ENCODE measurements at places on chromosomes 13 and 19. TPM values are rescaled to one million over a fixed set of nuclear protein-coding genes. Genes with fewer than 3 reads are reported as not detected.

DNA sequence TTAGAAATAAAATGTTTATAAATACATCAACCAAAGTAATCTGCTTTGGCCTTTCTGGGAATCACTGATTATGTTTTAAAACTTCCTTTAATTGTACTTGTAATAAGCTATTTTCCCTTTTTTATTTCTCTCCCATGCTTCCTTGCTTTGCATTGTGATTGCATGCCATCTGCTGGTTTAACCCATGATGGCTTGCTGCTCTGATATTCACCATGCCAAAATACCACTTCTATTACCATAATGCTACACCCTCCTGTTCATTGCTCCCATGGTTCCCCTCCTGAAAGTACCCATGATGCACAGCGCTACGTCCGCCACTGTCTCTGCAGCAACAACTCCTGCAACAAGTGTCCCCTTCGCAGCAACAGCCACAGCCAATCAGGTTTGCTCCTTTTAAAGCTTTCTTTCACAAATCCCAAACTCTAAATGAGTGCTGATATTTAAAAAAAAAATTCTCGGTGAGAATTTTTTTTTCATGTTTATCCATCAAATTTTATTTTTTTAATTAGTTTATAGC, 67.7 kb upstream of the RAP2A start:
- no peak for DNase-seq

DNA sequence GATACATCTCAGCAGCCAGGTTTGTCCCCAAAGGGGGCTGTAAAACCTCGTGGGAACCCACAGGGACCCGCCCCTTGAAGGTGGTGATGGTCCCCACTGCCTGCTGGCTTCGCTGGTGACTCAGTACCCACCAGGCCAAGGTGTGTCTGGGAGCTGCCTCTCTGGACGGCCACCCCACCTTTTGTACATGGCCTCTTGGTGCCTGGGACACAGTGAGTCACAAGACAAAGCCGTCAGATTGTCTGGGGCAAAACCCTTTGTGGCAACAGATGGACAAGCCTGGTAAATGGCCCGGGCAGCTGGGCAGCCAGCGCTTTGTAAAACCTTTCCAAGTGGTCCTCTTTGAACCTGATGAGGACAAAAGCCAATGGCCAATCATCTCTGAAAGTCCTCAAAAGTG, 27.9 kb upstream of the KLF2 start:
- DNase-seq, result no peak

DNA sequence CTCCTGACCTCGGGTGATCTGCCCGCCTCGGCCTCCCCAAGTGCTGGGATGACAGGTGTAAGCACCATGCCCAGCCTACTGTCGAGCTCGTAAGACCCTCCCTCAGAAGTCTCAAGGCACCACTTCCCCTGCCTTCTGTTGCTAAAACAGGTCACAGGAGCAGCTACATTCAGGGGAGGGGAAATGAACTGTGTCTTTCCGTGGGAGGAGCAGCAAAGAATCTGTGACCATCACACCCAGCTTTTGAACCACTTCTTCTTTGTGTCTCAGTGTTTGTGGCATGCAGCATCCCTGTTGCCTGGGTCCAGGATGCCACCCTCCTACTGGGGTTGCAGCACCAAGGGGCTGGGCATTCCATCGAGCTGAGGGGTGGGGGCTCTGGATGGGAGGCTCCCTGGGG, 7.7 kb upstream of the CSNK1G2 start:
- no peak for DNase-seq

- no peak for DNase-seq
Measured at GRCh38 chr19:41307954-41308449, 2.0 kb upstream of the CCDC97 start.

GRCh38 chr19:47390533-47391488, 28.5 kb downstream of the MEIS3 start:
- no peak for DNase-seq

GRCh38 chr13:94033098-94033497, 446.4 kb downstream of the DCT start:
- no peak for DNase-seq

DNA sequence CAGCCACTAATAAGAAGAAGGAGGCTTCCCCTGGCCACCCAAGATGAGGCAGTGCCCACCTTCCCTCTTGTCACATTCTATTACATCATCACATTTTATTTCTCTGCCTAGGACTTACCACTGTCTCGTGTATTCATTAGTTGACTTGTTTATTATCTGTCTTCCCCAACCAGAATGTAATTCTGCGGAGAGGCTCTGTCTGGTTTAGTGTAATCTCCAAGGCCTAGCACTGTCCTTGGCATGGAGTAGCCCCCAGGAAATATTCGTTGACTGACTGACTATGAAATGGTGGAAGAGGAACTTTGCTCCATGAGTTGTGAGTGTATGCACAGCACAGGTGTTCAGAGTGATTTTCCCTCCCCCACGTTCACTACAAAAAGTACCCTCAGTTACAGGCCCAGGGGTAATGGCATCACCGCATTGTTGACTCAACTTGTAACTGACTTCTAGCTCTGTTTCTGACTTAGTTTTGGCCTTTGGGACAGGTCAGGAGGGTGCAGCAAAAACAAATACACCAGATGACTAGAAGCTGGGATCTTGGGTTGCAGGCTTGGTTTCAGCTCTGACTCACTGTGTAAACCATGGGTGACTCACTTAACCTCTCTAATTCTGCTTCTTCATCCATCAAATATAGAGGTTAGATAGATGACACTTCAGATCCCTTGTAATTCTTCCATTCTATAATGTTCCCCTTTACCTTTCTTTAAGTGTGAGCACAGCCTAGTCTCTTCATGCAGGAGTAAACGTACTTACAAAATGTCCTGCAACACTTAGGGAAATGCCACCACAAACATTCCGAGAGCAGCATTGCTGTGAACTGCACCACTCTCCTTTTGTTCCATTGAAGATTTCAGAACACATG, 229.7 kb downstream of the KCNRG start:
- no peak for DNase-seq

DNA sequence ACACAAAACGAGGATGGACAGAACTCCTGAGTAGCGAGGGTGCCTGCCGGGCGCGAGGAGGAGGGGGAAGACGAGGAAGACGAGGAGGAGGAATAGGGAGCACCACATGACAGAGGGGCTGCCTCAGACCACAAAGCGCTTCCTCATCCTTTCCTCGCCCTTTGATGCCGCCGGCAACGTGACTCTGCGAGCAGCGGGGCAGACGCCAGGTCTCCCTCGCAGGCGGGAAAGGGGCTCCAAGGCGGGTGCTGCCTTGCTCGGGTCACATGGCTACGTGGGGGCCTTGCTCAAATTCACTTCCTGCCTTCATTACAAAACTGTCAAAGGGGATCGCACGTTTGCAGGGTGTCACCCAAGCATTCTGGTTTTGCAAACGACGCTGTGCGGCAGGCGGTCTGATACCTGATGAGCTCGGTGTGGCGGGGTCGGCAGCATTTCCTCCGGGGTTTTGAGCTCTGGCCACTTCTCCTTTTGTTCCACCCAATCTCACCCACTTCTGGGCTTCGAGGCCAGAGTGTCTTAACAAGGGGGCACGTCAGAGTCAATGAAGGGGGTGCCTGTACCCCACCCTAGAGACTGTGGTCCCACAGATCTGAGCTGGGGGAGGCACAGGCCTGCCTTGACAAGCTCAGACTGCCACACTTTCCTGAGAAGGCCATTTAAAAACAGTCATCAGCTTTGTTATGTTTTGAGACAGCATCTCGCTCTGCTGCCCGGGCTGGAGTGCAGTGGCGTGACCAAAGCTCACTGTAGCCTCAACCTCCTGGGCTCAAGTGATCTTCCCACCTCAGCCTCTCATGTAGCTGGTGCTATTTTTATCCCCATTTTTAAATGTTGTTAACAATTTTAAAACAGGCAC, 14.9 kb downstream of the MAP2K2 start:
- DNase-seq, result no peak

DNA sequence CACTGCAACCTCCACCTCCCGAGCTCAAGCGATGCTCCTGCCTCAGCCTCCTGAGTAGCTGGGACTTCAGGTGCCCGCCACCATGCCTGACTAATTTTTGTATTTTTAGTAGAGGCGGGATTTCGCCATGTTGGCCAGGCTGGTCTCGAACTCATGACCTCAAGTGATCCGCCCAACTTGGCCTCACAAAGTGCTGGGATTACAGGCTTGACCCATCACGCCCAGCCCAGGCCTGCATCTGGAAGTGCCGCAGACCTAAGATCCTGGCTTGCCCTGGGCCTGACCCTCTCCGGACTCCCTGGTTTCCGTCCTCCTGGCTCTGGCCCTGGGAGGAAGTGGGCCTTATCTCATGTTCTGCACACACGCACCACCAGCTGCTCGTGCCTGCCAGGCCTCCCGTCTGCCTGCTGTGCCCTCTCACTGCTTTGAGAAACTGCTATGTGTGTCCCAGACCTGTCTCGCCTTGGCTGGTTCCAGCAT, 4.7 kb upstream of the PTGIR start:
- no peak for DNase-seq

- DNase-seq, result no peak
Measured at GRCh38 chr13:112003941-112004340, 63.0 kb upstream of the SOX1 start.

DNA sequence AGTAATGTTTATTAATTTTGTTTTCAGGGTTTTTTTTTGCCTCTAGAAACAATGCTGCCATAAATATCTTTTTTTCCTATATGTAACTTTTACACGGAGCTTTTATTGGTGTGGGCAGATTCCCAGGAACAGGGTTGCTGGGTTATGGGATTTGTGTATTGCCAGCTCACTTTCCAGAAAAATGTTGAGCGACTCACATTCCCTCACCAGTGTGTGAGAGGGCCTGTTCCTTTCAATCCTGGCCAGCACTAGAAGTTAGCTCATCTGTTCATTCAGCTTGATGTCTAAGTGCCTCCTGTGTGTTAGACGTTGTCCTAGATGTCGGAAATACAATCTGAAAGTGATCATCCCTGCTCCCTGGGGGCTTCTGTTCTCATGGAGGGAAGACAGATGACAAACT, 2.6 kb downstream of the ZNF71 start:
- no peak for DNase-seq

DNA sequence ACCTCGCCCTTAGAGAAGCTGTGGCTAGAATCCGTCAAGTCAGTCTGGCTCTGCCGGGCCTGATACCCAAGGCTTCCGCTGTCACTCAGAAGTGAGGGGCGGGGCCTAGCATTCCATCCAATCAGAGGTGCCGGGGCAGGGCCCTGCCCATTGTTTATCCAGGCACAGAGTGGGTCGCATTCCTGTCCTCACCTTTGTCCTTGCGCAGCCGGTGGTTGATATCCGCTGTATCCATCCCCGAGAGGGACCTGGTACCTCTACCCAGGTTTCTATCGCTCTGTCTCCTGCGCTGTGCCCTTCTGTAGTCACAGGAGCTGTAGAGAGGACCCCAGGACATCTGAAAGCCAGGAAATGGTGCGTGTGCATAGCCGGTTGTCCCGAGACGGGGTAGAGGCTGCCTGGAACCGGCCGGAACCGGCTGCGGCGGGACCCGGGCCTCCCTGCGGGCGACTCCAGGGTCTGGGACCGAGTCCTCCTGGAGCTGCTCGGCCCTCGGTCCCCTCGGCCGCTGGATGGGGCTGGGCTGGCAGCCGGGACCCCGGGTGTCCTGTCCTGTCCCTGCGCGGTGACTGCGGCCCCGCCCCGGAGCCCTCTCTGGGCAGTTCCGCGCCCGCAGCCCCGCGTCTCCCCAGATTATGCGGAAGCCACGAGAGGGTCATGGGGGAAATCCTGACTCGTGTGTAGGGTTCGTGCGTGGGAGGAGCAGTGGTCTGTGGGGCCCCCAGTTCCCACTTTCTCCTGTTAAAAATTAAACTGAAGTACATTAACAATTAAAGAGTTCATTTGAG, at the start of gene ZNF763:
ZNF763 (plus strand) TSS at position 183 of the 788 bp plus-strand sequence; CDS start at position 352, 169 bp downstream.
- DNase-seq, result peak; percentile 99

DNA sequence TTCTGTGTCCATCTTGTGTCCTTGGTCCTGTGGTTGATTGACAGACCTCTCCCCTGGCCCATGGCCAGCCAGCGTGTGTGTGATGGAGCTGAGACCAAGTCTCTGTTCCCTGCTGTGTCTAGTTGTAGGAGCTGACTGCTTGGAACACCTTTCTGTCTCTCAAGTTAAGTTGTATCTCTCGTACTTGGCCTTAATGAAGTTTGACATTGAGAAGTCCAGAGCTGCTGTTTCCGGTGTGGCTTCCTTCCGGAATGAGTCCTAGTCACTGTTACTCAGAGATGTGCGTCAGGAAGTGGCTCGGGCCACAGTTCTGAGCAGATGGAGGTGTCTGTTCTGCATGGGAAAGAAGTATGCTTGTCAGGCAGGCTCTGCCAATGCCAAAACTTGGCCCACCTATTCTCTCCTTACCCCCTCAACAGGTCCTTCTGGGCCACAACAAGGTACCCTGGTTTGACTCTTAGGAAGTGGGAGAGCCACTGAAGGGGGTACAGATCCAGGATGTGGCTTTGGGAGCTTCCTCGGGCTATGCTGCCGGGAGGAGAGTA, 54.3 kb downstream of the GATAD2A start:
- no peak for DNase-seq

- no peak for DNase-seq
Measured at GRCh38 chr13:42600943-42601342, 27.0 kb downstream of the TNFSF11 start.

GRCh38 chr13:110331362-110331761, 24.3 kb downstream of the COL4A2 start:
- DNase-seq, result no peak

DNA sequence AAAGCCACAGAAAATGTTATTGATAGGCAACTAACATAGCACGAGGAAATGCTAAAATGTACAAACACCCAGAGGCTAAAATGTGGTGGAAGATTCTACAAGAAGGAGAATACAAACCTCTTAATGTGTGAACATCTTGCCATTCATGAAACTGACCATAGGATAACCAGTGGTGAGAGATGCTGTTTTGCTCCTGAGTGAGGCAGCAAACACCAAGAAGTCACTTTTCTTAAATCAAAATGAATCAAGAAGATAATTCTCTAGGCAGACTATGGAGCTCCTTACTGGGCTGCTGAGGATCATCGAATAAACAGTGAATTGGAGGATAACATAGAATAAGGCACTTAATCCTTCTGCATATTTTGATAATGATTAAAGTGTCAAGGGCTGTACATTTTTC, 375.4 kb upstream of the SLITRK6 start:
- no peak for DNase-seq

GRCh38 chr19:50694815-50695145, 24.8 kb downstream of the SHANK1 start:
- DNase-seq, result no peak

PCP2 gene
- total RNA-seq, result not detected

NXNL1 gene
- total RNA-seq, result not detected

IL17D gene
- total RNA-seq, result 4.2 TPM

GSX1 gene
- not detected for total RNA-seq

HDGFL2 gene
- 48.1 TPM for total RNA-seq

FFAR1 gene
- total RNA-seq, result not detected

ZNF470 gene
- 7.1 TPM for total RNA-seq

ZGLP1 gene
- total RNA-seq, result 0.58 TPM

RXFP2 gene
- not detected for total RNA-seq

WIZ gene
- 64.0 TPM for total RNA-seq

Measured in esophagus muscularis mucosa (tissue), 4 donors.